ENCODE measurements at places on chromosomes 1 and 21.

DNA sequence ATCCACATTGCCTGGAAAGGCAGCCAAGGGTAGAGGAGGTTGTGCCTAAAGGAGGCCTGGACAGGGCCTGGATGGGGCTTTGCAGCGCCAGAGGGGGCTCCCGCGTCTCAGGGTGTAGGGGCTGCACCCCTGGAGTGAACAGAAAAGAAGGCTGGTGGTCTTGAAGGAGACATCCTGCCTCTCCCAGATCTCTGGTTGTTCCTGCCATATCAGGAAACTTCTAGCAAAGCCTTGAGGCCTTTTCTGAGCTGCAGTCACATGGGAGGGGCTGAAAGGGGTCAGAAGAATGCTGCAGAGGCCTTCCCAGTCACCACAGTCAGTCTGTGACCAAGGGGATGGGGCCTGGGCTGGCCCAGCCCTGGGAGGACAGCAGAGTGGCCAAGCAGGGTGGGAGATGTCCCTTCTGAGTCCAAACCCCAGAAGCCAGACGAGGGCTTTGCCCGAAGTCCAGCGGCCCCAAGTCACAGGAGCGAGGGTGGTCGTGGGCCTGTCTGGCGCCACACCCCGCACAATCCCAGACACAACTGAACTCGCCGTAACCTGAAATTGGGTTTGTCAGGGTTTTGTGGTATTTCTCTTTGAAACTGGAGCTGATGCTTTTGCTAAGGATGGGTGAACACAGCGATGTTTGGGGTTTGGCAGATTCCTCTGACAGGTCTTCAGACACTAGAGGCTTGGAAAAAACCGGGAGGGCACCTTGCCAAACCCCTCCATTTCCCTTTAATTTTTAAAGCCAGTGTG, 29.6 kb downstream of the SIM2 start:
- DNase-seq = no peak

GRCh38 chr1:221415651-221416050, 326.2 kb downstream of the DUSP10 start:
- no peak for DNase-seq

GRCh38 chr21:29418813-29419212, 120.1 kb downstream of the BACH1 start:
- no peak for DNase-seq

DNA sequence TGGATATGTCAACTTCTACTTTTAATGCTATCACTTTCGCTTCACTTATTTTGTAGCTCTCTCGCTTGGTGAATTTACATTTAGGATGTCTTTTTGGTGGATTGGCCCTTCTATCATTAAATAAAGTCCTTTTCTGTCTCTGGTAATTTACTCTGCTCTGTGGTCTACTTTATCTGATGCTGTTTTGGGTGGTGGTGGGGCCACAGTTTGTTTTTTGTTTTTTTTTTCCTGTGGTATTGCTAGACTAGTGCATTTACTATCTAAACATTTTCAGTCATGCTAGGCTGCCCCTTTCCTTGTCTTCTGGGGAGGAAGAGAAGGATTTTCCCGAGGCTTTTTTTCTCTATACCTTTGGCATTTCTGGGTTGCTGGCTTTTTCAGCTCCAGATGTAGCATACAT, 18.1 kb upstream of the FCRLA start:
- no peak for DNase-seq

DNA sequence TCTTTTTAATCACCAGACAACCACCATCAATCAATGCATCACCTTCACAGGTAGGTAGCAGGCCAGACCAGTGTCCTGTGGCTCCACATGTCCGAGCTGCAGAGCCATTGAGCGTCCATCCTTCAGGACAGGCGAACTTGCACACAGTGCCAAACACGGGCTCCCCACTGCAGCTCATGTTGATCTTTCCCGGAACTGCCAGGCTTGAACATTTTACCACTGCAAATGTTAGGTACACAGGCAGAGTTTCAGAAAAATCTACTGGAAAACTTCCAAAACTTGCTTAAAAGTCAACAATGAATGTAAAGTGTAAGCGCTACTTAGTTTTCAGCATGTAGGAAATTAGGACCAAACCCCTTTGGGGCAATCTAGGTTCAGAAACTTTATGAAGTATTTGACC, 6.6 kb downstream of the SELE start:
- no peak for DNase-seq

DNA sequence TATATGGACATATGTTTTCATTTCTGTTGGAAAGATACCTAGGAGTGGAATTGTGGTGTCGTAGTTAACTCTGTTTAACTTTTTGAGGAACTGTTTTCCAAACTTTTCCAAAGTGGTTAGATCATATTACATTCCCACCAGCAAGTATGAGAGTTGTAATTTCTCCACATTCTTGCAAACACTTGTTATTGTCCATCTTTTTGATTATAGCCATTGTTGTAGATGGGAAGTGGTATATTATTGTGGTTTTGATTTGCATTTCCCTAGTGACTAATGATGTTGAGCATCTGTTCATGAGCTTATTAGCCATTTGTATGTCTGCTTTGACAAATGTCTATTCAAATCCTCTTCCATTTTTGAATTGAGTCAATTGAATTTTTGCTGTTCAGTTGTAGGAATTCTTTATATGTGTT, 19.8 kb downstream of the CAMTA1 start:
- no peak for DNase-seq

- DNase-seq = no peak
Measured at GRCh38 chr1:160618763-160619274, 28.0 kb downstream of the SLAMF1 start.

GRCh38 chr1:167671727-167672511, 41.9 kb downstream of the RCSD1 start:
- DNase-seq = no peak

DNA sequence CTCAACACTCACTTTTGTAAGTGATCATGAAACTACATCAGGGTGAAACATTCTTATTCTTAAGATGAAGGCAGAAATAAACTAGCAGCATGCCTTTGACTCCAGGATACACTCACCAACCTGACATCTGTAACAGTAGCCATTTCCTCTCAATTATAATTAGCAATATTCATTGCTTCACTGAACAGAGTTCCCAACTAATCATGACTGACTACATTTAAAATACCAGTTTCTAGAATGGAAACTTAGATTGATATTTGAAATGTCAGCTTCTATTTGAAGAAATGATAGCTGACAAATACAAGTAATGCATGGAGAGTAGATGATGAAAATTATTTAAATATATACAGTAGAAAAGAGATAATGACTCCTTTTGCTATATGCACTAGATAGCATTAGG, 1023.8 kb downstream of the MRPL39 start:
- no peak for DNase-seq

DNA sequence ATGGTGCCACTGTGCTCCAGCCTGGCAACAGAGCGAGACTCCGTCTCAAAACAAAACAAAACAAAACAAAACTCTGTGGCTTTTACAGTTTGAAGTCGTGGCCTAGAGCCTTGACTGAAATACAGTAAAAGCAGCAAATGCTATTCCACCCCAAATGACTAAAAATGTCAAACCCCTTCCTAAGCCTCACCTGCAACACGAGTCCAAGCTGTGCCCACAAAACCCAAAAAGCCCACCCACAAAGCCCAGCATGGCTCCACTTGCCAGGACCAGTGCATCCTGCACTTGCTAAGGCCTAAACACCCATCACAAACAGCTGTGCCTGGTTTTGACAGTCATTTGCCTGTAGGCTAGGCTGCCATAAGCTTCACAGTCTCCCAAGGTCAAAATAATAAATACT, 21.3 kb downstream of the VAV3 start:
- no peak for DNase-seq

- no peak for DNase-seq
Measured at GRCh38 chr1:161138431-161138830, 6.0 kb upstream of the DEDD start.

DNA sequence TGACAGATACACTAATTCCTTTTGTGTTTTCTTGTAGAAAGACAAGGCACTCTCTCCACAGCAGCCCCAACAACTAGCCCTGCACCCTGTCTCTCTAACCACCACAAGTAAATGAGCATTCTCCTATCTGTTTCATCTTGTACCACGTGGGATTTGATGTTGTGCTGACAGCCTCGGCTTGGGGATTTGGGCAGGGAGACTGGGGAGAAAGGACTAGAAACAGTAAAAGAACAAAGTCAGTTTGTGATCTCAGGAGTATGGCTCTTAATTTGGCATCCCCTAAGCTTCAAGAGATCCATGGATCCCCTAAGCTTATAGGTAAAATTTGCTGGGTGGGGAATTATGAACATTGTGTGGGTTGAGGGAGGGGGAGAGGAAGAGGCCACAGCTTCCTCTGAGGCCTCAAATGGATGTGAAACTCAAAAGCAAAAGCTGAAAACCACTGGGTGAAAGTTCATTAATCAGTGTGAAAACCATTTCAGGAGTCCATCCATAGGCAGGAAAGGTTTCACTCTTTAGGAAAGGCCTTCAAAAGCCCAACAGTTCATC, 3.1 kb downstream of the C1orf162 start:
- DNase-seq = no peak

- peak; percentile 12 for DNase-seq
Measured at GRCh38 chr1:184242507-184242943, 144.3 kb upstream of the C1orf21 start.

DNA sequence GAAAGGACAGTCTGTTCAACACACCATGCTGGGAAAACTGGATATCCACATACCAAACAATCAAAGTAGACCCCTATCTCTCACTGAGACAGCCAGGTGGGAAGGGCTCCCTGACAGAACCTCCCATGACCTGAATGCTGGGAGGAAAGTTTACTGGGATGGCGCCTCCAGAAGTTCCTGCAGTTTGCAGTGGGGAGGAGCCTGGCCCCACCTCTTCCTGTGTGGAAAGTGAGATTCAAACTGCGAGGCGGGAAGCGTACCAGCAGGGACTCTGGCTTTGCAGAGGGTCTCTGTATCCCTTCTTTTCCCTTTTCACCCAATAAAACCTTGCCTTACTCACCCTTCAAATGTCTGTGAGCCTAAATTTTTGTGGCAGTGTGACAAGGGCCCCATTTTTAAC, 190.7 kb downstream of the HHIPL2 start:
- DNase-seq = no peak
